K562 (cell line): ENCODE measurements at places on chromosomes 5 and 9.

DNA sequence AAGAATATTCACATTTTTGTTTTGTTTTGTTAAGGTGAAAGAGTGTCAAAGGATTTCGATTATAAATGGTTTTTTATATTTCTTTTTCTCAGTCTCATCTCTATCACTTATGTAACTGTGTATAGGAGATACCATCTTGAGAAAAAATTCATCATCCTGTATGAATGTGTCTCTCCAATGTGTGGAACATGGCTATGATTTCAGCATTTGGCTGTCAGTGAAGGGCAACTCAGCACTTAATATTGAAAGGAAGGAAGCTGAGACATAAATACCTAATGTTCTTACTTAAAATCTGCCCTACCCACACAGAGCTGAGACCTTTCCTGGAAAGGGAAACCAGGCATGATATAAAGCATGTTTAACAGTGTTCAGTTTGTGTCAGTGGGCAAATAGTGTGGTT is 474.2 kb upstream of the RIOK2 start:
- no peak for DNase-seq

DNA sequence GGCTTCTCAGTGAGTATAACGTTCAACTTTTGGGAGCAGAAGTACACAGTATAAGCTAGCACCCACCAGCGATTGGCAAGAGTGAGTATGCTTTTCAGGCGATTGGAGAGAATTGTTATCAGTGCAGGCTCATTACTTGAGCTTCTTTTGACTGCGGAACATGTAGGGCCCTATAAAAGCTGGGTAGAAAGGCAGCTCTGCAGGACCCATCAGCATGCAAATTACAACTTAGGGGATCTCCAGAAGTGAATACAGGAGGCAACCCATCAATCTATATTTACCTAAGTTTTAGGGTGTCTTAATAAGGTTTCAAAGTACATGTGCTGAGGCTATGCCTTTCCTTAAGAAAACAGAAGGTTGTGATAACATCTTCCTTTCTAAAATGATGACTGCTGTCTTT is 225.0 kb downstream of the MLLT3 start:
- no peak for DNase-seq

GRCh38 chr9:137228506-137228967 is 1.2 kb downstream of the RNF224 start:
- peak; percentile 51 for DNase-seq

GRCh38 chr5:123483446-123484077 is 28.4 kb upstream of the CSNK1G3 start:
- no peak for DNase-seq
